ENCODE measurements at places on chromosomes 5 and 9.

GRCh38 chr5:139186752-139187326 is 11.3 kb downstream of the SIL1 start:
- DNase-seq, result no peak

DNA sequence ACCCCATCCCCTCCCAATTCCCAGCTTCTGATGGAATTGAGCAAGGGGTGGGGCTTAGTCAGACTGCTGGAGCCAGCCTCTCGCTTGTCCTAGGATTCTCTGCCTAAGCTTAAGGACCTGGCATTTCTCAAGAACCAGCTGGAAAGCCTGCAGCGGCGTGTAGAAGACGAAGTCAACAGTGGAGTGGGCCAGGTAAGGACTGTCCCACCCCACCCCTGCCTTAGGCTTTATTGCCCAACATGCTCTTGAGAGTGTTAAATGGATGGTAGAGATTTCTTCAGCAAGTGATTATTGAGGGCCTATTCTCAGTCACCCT is 1.1 kb downstream of the SLC35A4 start:
- peak; percentile 58 for DNase-seq

DNA sequence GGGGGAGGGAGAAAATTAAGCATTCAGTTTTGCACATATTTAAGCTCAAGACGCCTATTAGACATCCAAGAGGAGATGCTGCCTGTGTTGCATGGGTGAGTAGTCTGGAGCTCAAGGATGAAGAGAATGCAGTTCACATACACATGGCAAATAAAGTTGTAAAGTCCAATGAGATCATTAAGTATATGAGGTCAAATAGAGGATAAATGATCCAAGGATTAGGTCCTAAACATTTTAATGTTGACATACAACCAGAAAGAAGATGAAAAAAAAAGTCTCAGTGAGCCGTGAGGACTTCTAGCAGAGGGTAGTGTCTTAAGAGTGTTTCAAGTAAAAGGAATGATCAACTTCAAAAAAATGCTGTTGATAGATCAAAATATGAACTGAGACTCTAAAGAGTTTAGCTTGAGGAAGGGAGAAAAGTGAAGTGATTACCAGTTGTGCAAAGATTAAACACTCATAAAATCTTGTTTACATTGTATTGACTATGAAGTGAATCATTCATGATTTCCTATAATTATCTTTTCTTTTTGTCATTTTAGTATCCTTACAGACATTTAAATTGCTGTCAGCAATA is 251.8 kb downstream of the ZNF608 start:
- no peak for DNase-seq

DNA sequence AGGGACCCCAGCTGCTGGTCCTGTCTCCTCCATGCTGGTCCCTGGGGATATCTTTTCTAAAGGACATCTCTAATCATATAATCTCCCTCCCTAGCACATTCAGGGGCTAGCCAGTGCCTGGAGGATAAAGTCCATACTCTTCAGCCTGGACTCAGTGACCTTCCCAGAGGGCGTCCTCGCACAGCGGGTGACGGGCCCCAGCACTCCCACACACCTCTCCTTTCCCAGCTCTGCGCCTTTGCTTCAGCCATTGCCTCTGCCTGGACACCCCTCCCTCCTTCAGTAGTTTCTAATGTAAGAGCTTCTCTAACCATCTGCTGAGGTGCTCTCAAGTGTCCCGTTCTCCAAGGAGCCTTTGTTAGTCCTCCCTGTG is 15.2 kb upstream of the TNIP1 start:
- DNase-seq, result no peak

- no peak for DNase-seq
Observed at GRCh38 chr9:102047549-102047948, 309.1 kb upstream of the GRIN3A start.

DNA sequence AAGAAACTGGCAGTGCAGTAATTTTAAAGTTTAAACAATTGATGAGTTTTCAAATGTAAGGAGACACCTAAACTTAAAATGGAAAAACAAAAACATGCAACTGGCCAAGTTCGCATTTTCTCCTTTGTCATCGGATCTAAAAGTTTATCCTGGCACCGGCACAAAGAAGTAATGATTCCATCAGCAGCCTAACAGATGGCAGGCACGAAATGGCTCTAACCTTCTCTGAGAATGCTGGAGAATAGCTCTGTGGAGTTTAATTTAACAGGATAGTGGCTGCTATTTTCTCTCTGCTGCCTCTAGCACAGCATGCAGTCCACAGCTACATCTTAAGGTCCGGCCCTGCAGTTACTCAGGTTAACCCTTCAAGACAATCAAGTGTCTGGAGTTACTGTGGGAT is 82.2 kb downstream of the PRELID2 start:
- DNase-seq, result no peak

GRCh38 chr5:20286512-20286911 is 298.5 kb upstream of the CDH18 start:
- no peak for DNase-seq

GRCh38 chr5:68543212-68543611 is 327.7 kb downstream of the PIK3R1 start:
- no peak for DNase-seq

- DNase-seq, result no peak
Observed at GRCh38 chr5:96896276-96896675, 20.0 kb downstream of the ERAP2 start.

- DNase-seq, result peak; percentile 56
Observed at GRCh38 chr9:37508135-37508833, 22.5 kb downstream of the POLR1E start.

DNA sequence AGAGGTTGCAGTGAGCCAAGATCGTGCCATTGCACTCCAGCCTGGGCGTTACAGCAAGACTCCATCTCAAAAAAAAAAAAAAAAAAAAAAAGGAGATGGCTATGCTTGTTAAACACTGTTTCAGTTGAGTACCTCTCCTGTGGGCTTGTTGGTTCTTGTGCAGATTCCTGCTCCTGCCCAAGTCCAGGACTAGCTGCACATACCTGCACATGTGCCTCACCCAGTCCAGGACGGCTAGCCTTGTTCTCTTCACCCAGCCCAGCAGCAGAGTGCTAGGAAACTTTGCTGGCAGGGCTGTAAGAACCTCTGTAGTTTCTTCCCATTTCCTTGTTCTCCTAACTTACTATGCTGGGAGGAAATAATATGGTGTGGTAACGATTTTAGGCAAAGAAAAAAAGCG is 234.1 kb upstream of the DMRT1 start:
- no peak for DNase-seq

DNA sequence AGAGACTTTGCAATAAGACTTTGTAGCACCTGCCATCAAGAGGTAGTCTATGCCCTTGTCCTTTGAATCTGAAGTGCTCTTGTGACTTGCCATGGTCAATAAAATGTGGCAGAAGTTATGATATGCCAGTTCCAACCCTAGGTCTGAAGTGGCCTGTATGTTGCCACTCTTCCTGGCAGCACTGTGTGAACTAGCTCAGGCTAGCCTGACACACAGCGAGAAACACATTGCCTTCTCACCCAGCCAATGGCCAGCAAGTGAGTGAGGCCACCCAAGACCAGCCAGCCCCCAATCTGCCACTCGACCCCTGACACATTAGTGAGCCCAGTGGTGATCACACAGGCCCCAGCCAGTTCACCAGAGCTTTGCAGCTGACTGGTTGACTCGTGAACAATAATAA is 52.7 kb upstream of the OSMR start:
- DNase-seq, result no peak

DNA sequence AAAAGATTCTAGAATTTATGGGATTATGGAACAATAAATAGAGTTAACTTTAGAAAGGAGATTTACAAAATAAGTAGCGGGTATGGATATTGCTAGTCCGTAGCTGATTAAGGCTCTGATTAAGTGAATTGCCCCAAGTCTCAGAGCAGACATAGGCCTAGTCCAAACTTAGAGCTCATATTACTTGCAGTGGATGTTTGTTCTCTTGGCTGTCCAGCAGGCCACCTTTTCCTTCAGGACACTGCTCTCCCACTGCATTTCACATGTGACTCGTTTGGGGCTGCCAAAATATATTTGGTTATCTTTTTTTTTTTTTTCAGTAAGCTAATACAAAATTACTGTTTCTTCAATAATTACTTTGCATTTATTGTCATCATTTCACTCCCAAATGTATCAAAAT is 76.6 kb downstream of the ARRDC3 start:
- no peak for DNase-seq

- DNase-seq, result no peak
Observed at GRCh38 chr9:121718084-121718483, 66.7 kb downstream of the DAB2IP start.

DNA sequence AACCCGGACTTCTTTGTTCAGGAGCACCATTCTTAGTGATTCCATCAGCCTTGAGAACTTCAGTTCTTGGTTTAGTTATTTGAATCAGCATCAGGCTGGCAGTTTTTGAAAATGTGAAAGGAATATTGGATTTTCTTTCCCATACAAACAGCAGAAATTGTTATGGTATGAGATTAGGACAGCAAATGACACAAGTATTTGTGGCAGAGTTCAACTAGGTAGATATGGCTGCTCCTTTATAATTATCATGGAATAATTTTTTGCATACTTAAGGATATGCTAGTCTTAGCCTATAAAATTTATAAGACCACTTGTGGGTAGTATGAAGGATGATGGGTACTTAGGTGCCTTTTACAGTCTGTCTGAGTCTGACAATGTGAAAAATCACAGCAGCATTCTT is 25.5 kb downstream of the ERAP2 start:
- DNase-seq, result no peak

DNA sequence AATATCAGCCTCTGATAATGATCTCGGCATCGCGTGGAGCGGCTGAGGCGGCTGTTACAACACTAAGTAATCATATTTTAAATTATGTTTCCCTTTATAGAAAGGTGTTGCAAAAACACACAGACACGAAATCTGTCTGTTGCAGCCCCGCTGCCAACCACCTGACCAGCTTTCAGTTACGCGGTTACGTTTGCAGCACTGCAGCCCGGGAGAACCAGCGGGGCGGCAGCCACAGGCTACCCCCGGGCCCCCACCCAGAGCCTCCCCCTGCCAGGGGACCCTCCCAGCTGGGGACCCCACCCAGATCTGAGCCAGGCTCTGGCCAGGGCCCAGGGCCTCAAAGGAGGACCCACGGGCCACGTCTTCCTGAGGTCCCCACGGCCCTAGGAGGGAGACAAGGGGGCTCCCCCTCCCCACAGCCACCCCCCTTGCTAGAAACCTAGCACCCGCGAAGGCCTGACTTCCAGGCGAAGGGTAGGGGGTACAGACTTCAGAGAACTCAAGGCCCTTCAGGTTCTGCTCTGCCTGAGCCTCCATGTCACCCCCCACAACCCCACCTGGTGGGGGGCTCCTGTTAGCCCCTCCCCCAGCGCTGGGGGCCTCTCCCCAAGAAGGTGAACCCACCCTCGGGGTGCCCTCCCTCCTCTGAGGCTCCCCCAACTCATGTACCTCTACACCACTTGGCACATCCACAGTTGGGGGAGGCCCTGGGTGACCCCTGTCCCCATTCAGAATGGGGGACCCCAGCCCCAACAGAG is 6.0 kb downstream of the NACC2 start:
- peak; percentile 79 for DNase-seq

DNA sequence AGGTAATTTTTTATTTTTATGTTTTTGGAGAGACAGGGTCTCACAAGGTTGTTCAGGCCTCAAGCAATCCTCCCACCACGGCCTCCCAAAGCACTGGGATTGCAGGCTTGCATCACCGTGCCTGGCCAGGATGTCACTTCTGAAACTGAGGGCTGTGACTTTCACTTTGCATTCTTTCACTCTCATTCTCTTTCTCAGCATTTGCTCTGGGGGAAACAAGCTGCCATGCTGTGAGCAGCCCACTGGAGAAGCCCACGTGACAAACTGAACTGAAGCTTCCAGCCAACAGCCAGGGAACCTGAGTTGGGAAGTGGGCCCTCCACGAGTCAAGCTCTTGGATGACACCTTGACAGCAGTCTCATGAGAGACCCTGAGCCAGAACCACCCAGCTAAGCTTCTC is 109.4 kb downstream of the C5orf15 start:
- peak; percentile 25 for DNase-seq

DNA sequence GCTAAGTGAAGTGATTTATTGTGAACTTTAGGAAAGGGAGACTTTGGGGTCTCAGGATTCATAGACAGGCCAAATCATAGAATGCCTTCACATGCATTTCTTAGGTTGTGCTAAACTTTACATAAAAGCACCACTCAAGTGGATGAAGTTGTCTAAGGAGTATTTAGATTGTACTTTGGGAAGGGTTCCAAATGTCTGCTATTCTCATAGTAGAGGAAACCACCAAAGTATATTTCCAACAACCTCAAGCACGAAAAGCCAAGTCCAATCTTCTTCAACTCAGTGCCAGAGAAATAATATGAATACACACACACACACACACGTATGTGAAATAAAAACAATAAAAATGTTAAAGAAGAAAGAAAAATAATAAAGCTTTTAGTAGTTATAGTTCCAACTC is 41.8 kb downstream of the ENC1 start:
- DNase-seq, result no peak

GRCh38 chr5:119271758-119272730 is 83.8 kb upstream of the TNFAIP8 start:
- no peak for DNase-seq

GRCh38 chr9:72855890-72856523 is 96.8 kb downstream of the ALDH1A1 start:
- no peak for DNase-seq

DNA sequence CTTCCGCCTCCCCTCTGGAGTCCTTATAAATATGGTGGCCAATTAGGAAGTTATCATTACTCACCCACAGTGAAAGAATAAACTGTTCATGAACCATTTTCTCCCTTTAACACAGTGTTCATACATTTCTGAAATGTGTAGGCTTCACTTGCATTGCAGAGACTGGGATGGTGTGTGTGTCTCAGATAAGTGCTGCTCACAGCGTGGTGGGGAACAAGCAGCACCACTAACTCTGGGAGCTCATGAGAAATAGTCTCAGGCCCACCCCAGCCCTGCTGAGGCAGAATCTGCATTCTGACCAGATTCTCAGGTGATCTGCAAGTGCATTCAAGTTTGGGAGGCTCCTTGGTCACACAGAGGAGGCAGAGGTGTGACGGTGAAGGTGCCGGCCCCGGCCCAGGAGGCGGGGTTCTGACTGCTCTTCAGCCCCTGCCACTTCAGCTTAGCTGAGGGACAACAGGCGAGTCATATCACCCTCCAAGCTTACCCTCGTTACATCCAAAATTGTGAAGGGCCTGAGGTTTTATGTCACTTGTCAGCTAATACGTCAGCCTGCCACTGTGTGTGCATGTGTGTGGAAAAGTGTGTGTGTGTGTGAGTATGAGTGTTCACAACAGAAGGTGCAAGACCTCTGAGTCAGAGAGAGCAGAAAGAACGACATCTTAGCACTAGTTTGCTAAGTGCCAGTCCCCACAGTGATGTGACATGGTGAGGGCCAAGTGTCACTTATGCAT is 34.7 kb downstream of the DAP start:
- DNase-seq, result no peak

DNA sequence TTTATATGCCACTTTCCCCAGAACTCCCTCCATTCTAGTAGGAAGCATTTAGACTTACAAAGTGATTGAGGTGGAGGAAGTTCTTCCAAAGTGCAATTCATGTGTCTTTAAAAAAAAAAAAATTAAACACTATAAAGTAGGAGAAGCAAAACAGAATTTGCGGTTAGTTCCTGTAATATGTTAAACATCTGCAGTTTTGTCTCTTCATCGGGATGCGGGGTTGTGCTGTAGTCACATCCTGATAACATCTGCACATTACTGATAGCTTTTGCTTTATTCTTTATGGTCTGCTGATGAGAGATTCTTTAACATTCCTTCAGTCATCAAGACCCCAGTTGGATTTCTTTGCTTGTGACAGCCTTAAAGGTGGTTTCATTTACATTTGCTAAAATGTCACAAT is 694.3 kb downstream of the NR2F1-AS1 start:
- DNase-seq, result no peak

All from posterior vena cava (tissue), 2 donors.